Fibroblast of upper back skin (primary cell): ENCODE measurements at places on chromosomes 7 and 10.

- no peak for DNase-seq
Observed at GRCh38 chr10:718143-718700, 28.8 kb upstream of the DIP2C start.

GRCh38 chr7:155340721-155341120 is 43.0 kb downstream of the INSIG1 start:
- DNase-seq, result no peak

GRCh38 chr10:47300429-47300931 is 483 bp downstream of the GDF10 start:
- DNase-seq, result no peak

DNA sequence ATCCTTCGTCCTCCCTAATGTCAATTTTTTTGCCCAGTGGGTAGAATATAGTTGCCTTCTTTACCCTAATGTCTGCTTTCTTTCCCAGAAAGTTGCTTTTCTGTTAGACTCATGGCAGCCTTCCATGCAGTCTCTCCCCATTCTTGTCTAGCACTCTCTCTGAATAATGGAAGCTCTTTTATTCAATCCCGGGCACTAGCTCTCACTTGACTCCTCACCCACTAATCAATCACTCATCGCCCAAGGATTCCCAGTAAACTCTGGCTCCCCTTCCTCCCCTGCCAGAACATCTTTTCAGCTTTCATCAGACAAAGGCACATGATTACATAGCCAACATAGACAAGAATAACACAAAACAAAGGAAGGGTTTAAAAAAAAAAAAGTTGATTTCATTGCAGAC is 100.2 kb upstream of the RELN start:
- no peak for DNase-seq

DNA sequence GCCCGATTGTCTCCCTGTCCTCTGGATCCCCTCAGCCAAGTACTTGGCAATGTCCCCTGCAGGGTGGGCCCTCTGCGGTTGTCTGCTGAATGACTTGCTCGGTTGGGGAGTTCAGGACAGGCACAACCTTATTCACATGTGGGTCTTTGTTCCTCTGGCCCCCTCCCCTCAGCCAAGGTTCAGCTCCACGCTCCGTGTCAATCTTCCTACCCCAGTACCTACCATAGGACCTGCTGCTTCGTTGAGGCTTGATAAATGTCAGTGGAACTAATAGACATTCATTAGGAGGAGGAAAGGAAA is 7.1 kb downstream of the CPA5 start:
- no peak for DNase-seq

DNA sequence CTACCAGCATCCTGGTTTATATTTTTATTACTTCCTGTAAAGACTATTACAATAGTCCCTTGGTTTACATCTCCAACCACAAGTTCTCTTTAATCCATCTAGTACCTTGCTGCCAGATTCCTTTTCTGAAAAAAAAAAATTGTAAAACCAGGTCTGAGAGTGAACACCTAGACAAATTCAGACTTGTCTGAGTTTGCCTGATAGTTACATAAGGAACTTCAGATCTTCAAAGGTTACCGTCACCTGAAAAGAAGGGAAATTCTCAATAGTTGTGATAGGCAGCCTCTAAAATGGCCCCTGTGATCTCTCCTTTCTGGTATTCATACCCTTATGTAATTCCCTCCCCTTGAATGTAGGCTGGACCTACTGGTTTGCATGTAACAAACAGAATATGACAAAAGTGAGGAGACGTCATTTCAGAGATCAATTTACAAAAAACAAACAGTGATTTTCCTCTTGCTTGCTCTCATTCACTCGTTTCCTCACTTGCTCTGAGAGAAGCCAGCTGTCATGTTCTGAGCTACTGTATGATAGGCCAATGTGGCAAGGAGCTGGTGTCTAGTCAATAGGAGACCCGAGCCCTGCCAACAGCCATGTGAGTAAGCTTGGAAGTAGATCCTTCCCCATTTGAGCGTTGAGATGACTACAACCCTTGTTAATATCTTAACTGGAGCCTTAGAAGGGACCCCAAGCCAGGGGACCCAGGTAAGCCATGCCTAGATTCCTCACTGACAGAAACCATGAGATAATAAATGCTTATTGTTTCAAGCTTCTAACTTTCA is 110.9 kb upstream of the LSM8 start:
- DNase-seq, result no peak

GRCh38 chr10:79435271-79436065 is 10.0 kb downstream of the ZCCHC24 start:
- DNase-seq, result no peak

GRCh38 chr7:19061331-19061730 is 56.1 kb downstream of the TWIST1 start:
- peak; percentile 26 for DNase-seq

GRCh38 chr10:5891009-5891408 is 966 bp downstream of the FBH1 start:
- no peak for DNase-seq

DNA sequence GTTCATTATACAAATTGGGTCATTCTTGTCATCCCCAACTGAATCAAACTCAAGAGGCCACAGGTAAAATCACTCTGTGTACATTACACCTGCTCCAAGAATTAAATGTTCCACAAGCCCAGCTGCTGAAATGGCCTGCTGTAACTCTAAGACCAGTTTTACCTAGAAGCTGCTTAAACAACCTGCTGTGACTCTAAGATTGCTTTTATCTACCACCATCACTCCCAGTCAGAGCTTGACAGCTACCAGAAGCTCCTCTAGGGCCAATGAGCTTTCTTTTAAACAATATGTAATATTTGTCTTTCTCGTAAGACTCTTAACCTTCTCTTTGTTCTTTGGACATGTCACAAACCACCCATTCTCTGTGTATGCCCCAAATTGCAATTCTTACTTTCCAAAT is 141.8 kb upstream of the LRGUK start:
- no peak for DNase-seq

DNA sequence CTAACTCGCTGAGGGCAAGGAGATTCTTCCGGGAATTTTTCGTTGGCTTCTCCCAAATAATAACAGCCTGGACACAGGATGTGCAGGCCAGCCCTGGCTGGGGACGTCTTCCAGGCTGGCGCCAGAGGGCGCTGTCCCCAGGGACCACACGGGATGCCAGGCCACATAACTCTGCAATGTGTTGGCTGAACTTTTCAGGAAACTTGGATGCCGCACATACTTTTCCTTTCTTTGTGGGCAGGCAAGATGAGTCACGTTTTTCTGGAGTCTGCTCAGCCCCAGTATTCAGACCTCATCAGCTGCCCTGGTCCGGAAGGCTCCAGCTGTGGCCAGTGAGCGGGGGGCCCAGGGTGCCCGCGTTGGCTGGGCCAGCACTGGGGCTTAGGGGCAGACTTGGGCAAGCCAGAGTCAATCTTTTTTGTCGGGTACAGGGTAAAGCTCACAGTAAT is 122.7 kb downstream of the PRKAG2 start:
- peak; percentile 99 for DNase-seq

DNA sequence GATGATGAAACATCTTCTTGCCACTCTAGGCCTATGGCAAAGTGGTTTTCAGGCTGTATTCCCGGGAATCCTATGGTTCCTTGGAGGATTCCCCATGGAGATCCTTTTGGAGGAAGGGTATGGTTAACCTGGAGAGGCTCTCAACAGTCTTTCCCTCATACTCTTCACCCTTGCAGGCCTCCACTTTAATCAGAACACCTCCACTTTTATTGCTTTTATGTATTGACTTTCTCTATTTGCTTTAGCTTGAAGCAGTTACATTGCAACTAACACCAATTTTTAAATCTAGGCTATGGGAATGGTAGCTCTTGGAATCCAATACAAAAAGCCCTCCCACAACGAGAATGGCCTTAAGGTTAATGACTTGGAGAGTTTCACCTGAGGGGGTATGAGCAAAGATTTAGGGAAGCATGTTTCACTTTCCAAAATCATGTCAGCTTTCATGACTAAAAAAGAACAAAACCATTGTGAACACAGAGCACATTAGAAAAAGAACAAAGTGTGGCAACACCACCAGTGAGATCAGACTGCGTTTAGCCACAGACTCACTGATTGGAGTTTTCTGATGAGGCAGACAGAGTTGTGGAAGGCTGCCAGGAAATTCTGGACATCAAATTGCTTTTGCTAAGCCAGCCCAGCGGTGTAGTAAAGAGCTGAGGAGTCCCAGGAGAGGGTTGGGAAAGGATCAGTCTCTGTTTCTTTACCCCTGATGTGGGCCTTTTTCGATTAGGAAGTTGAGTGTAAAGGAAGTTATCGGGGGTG is 130.4 kb upstream of the BMPER start:
- DNase-seq, result peak; percentile 96

DNA sequence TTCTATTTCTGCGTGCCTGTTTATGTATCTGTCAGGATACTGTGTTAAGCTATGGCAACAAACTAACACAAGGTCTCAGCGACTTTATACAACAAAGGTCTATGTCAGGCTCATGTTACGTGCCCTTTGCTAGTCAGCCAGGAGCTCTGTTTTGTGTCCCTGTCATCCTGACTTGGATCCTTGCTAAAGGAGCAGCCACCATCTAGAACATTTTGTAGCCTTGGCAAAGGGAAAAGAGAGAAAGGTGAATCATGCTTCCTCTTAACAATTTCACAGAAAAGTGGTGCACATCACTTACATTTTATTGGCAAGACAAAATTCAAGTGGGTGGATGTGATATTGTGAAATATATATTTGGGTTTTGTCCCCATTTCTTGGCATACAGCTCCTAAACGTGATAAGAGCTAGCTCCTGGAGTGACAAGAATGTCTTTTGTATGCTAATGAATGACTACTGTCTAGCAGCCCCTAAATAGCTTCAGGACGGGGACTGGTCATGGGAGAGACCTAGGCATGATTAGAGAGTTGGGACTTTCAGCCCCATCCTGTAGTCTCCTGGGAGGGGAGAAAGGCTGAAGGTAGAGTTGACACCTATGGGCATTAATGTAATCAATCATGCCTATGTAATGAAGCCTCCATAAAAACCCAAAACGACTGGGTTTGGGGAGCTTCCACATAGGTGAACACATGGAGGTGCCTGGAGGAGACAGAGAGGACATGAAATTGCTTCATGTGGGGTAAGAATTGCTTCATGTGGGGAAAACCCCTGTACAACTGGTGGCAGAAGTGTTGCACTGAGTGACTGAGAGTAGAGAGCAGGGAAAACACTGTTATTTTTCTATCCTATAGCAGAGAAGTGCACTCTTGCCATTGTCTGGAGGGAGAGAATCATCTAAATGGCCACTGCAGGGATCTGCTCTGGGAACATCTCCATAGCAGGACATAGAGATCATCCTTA is 33.0 kb downstream of the MRPL32 start:
- no peak for DNase-seq

GRCh38 chr7:50676740-50677637 is 105.7 kb downstream of the GRB10 start:
- no peak for DNase-seq

DNA sequence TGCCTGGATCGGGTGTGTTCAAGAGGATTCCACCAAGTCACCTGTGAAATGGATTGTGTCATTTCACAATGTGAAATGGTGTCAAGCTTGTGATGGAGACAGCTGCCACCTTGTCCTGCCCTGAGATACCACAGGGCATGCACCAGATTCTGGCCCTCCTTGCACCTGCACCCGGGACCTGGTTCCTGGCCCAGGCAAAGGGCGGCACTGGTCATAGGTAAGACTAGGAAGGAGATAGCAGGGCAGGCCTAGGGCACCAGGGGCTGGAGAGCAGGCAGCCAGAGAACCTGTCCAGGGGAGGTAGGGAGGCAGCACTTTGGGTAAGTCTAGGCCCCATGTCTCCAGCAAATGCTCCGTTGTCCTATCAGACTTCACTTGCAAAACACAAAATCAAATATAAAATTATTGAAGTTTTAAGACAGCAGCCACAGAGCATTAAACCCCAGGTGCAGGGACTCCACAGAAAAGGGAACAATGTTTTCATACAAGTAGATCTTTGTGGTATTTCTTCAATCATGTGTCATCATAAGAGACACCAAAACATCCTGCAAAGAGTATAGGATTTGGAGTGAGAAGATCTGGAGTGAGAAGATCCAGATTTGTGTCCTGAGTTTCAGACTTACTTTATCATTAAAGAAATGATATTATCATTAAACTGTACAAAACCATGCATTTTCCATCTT is 22.7 kb upstream of the ZNF800 start:
- DNase-seq, result no peak

DNA sequence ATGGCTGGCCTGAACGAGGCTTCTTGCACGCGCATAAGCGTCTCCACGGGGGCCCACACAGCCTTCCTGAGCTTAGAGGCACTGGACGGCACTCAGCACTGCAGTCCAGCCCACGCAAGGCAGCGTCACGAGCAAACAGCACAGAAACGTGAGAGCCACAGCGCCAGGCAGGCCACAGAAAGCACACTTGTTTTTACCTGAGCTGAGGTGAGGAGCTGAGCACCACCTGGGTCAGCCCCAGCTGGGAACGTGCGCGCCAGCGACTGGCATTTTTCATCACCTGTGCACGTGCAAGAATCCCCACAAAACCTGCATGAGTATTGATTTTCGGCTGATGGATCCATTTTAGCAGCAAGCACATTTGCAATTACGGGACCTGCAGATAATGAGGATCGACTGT is 26.7 kb downstream of the IQCE start:
- DNase-seq, result no peak

GRCh38 chr10:129165770-129166169 is 301.3 kb upstream of the MGMT start:
- no peak for DNase-seq

GRCh38 chr7:128137181-128137580 is 103.9 kb upstream of the LEP start:
- DNase-seq, result peak; percentile 55

DNA sequence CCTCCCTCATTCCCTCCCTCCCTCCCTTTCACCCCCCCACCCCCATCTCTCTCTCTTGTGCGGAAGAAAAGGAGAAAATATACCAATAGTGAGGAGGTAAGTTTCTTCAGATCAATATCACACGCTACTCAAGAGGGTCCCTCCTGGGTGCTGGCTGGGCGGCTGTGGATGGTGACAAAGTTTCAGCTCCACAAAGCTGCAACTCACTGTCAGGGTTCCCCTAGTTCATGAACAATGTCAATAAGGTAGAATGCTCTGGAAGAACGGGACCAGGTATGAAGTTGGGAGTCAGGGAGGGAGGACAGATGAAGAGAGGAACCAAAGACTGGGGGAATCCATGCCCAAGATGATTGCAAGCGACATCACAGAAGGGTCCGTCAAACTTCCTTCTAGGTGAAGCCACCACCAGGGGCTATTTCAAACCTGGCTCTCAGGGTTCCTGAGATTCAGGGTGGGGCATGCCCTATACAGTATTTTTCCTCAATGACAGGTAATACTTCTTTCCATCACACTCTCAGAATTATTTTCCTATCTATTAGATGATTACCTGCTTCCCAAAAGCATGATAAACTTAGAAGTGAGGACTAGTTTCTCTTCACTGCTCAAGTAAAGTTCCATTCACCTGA is 1.4 kb upstream of the PDE1C start:
- DNase-seq, result no peak

- no peak for DNase-seq
Observed at GRCh38 chr7:130272381-130273080, 5.9 kb downstream of the CPA2 start.

- peak; percentile 93 for DNase-seq
Observed at GRCh38 chr7:75878769-75879611, at the start of gene RHBDD2. Gene RHBDD2, plus strand, starts transcription at chr7:75879034. Its CDS starts 49 bp downstream, at chr7:75879083.
